ENCODE measurements at places on chromosomes 6 and 20.

- DNase-seq, result no peak
Observed at GRCh38 chr6:165939601-165940290, 227.9 kb downstream of the TBXT start.

DNA sequence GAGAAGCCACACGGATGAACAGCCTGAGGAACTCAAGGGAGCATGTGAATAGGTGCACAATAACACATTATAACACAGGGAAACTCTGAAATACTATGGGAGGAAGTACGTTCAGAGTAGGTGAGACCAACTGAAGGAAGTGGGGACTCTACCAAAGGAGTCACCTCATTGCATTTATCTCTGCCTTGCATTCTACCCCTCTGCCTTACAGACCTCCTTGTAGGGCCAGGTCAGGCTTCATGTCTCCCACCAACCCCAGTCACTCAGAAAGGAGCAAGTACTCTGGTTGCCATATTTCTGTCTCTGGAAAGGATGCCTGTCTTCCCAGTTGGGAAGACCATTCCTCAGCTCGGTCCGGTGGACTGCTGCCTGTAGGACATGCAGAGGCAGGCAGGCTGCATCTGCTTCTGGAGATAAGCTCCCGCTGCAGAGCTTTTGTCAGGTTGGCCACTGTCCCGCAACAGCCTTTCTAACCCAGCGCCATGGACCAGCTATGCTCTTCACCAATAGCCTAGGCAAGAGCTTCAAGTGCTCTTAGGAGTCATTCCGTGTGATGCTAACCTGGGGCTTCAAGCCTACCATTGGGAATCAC, 51.6 kb upstream of the ASIP start:
- no peak for DNase-seq

DNA sequence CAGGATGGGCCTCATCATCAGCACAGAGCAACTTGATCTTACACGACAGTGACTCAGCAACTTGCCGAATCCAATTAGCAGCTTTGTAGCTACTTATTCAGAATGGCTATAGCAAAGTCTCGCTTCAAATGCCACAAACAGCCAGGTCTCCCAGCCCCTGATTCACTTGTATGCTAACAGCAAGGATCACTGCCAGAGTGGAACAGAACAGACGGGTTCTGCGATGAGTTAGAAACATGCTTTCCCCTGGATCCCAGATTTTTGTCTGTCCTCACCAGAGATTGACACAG, 254.4 kb downstream of the NRN1 start:
- no peak for DNase-seq

- no peak for DNase-seq
Observed at GRCh38 chr6:125759184-125759902, 9.9 kb downstream of the HEY2 start.

- DNase-seq, result peak; percentile 8
Observed at GRCh38 chr6:18323935-18324705, 59.8 kb upstream of the DEK start.

DNA sequence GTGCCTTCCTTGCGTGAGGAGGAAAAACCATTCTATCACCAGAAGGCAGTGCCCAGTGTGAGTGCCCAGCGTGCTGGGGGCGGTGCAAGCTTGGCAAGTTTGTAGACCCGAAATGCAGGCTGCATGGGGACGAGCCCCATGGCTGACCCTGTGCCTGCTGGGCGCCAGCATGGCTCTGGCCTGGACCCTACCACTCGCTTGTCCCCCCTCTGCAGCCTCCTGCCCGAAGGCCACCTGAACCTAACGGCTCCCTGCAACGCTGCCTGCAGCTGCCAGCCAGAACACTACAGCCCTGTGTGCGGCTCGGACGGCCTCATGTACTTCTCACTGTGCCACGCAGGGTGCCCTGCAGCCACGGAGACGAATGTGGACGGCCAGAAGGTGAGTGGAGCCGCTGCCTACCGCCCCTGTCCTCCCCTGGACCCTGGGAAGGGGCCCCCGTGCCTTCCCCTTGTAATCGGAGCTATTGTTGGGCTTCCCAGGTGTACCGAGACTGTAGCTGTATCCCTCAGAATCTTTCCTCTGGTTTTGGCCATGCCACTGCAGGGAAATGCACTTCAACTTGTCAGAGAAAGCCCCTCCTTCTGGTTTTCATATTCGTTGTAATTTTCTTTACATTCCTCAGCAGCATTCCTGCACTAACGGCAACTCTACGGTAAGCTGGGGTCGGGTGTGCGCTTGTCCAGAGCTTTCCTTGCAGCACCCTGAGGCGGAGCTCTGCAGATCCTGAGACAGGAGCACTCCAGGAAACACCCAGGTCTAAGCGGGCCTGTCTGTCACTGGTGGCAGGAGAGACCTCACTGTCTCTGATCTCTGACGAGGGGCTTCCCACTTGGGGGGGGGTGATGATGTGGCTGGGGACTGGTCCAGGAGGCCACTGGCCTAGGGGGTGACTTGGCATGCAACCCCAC, 25.5 kb downstream of the SLCO4A1 start:
- no peak for DNase-seq

- DNase-seq, result no peak
Observed at GRCh38 chr6:76694795-76695194, 622.3 kb upstream of the IMPG1 start.

GRCh38 chr6:20056350-20056992, 155.8 kb downstream of the MBOAT1 start:
- DNase-seq, result no peak

GRCh38 chr6:93858213-93858612, 438.9 kb upstream of the EPHA7 start:
- no peak for DNase-seq

DNA sequence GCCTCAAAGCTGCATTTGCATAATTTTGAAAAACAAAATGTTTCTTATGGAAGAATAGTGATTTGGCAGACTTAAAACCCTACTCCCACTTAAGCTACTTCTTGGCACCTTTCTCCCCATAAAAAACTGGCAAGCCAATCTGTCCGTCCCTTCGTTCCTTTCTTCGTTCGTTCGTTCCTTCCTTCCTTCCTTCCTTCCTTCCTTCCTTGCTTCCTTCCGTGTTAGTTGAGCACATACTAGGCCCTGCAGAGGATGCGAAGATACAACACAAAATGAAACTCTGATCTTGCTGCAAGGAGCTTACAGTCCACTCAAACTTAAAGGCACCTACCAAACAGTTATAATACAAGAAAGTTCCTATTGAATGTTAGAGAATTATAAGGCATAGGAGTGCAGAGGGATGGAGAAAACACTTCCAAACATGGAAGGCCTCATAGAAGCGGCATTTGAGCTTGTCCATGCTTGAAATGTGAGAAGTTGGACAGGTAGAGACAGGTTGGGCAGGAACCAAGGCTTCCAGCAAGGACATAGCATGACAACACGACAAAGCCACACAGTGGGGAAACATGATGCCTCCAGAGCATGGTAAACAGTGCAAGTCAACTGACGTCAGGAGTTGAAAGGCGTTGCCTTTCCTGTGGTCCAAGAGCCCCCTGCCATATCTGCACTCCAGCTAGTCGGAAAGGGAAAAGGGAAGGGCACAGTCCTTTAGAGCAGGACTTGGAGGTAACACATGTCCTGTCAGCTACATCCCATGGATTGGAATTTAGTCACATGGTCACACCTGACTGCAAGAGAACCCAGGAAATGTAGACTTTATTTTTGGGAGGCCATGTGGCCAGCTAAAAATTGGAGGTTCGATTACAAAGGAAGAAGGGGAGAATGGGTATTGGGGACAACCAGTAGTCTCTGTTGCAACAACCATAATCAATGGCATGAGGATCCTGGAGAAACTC, 7.0 kb downstream of the PNPLA1 start:
- DNase-seq, result no peak

- DNase-seq, result no peak
Observed at GRCh38 chr20:36238153-36238552, 1.9 kb downstream of the AAR2 start.

- DNase-seq, result peak; percentile 18
Observed at GRCh38 chr20:2658414-2659354, 5.3 kb downstream of the IDH3B start.

DNA sequence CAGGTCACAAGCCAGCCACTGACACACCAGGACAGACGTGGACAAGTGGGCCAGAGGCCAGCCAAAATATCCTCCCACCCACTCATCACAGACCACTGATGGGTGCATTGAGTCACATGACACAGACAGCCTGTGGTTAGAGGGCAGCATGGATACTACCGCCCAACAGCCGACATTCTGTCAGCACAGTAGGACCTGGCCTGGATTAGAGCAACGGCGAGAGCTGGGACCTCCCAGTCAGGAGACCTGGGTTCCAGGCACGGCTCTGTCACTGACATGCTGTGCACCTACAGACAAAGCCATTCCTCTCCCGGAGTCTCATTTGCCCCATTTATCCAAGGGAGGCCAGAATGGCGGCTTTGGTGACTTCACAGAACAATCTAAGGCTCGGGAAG, 8.0 kb downstream of the ZNF335 start:
- no peak for DNase-seq

DNA sequence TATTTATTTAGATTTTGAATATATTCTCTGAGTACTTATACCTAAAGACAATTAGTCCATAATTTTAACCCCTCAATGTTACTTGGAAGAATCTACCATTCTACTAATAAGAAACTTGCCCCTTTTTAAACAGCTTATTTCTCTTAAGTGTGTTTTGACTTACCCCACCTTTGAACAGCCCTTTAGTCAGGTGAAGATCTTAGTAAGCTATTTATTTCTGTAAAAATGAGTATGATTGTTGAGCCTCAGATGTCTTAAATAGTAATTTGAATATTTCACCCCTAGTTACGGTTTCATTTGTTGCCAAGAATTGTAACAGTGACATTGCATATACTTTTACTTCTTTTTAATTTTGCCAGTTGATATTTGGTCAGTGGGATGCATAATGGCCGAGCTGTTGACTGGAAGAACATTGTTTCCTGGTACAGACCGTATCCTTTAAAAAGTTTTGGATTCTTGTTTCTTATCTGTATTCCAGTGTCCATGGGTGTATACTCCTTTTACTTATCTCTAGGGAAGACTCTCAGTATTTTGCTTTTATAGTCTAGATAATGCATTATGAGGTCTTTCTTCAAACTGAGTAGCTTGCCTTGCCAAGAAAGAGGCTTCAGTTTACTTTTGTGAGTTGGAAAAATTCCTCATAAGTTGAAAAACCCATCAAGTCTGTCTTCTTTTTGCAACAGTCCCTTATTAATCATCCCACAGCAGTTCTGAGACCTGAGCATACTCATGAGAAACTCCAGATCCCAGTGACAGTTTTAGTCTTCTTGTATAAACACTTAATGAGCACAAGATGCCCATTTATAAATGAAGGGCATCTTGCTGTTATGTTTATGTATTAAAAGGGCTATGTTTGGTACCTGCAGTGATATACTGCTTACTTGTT, 48.8 kb downstream of the MAPK14 start:
- DNase-seq, result no peak

DNA sequence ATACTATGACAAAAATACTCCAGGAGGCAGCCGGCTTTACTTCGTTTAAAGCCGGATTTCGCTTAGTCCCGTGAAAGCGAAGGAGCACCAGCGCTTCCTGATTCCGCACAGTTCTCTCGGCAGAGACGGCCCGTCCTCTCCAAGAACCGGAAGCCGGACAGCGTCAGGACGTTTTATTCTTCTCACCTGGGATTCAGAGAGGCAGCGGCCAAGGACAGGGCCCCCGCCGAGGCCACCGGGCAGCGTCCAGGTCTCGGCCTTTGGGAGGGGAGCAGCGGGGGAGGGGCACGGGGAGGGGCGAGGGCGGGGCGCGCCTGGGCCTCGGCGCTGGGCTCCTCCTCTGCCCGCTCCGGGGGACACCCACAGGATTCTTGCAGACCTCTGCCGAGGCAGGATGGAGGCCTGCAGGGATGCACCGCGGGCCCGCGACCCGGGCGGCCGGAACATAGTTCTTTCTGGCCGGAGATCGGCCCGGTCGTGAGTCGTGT, 2.8 kb upstream of the DIDO1 start:
- DNase-seq, result peak; percentile 56

Measured in stimulated activated CD4-positive, alpha-beta T cell treated with anti-CD3 and anti-CD28 coated beads, Interleukin-4, amount 100 ng/mL, for 24 hours (primary cell).